Astrocyte of the hippocampus (primary cell): ENCODE measurements at places on chromosomes 12 and 14.

- DNase-seq: no peak
These were observed 73.2 kb downstream of the IPO8 start for GRCh38 chr12:30622509-30622908.

- DNase-seq: no peak
These were observed 101.4 kb downstream of the SLC8A3 start for GRCh38 chr14:70087380-70087697.

GRCh38 chr14:81289516-81289915 lies 68.8 kb upstream of the GTF2A1 start:
- DNase-seq: no peak

DNA sequence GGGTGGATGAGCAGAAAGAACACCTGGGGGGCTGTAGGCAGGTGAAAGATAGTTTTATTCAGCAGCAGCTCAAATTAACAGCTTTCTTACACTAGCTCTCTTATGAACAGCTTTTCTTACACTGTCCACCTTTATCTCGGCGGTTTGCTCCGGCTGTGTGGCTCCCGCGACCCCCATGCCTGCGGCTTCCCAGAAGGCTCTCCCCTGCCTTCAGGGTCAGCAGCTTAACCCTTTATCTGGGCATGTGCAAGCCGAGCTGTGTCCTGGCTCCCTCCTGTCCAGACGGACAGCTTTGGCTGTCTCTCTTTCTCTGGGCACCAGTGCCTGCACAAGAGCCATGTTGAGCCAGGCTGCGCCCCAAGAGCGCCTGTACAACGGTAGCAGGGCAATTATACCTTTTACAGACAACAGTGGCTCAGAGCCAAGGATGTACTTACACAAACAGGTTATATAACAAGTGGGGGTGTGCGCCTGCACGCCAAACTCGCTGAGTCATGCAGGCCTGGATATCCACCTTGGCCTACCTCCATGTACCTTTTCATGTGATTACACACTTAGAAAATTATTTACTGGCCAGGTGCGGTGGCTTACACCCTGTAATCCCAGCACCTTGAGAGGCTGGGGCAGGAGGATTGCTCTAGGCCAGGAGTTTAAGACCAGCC lies 28.5 kb upstream of the KLHL42 start:
- no peak for DNase-seq

- no peak for DNase-seq
These were observed 1053.6 kb downstream of the SLC6A15 start for GRCh38 chr12:83859021-83859420.

GRCh38 chr12:34291426-34291901 lies 269.2 kb downstream of the ALG10 start:
- DNase-seq: no peak

DNA sequence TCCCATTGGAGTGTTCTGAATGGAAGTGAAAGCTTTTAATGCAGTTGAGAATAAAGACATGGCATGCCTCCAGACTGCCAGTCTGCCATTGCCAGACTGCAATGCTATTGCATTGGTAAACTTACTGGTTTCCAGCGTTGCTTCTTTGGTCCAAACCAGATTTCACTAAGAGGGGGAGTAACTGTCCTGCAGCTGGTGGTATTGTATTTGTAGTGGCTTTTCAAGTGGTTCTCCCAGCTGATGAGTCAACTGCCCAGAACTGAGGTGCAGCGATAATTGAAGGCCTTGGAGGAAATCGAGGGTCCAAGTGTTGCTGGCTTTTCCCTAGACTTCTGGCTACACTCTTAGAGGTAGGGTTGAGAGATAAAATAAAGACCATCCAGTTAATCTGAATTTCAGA lies 31.9 kb downstream of the ERG28 start:
- DNase-seq: peak; percentile 26

DNA sequence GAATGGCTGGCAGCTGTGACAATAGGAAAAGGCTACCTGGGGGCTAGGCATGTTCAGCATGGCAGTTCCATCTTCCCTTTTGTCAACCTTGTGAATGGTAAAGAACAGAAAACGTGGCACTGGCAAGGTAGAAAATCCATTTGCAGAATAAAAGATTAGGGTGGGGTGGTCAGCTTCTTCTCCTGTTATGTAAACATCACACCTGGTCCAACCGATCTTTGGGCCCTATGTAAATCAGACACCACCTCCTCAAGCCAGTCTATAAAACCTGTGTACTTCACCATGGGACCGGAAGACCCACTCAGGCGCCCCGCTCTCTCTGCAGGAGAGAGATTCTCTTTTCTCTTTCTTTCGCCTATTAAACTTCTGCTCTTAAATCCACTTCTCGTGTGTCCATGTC lies 19.6 kb upstream of the TMEM30B start:
- no peak for DNase-seq

GRCh38 chr12:512933-513332 lies 53.2 kb downstream of the B4GALNT3 start:
- DNase-seq: no peak

- DNase-seq: peak; percentile 68
These were observed 189.2 kb upstream of the RASSF8 start for GRCh38 chr12:25769082-25769945.

DNA sequence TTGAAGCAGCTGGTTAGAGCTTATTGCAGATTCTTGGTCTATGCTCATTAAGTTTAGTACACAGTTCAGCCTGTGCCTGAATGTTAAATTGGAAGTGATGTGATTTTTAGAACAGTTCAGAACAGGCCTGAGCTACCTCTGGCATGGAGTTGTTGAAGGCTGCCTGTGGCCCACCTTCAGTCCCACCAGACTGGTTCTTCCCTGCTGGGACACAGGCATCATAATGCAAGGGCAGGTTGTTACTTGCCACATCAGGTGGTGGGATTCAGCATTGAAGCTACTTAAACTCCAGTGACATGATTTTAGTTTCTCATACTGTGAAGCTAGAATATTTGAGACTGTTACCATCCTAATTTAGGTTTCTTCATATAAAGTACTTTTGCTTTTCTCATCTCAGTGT lies 49.4 kb downstream of the PROX2 start:
- DNase-seq: no peak

- DNase-seq: no peak
These were observed 57.7 kb upstream of the DIO3 start for GRCh38 chr14:101503431-101504095.

- no peak for DNase-seq
These were observed 36.7 kb upstream of the LGALS3 start for GRCh38 chr14:55092341-55092740.

DNA sequence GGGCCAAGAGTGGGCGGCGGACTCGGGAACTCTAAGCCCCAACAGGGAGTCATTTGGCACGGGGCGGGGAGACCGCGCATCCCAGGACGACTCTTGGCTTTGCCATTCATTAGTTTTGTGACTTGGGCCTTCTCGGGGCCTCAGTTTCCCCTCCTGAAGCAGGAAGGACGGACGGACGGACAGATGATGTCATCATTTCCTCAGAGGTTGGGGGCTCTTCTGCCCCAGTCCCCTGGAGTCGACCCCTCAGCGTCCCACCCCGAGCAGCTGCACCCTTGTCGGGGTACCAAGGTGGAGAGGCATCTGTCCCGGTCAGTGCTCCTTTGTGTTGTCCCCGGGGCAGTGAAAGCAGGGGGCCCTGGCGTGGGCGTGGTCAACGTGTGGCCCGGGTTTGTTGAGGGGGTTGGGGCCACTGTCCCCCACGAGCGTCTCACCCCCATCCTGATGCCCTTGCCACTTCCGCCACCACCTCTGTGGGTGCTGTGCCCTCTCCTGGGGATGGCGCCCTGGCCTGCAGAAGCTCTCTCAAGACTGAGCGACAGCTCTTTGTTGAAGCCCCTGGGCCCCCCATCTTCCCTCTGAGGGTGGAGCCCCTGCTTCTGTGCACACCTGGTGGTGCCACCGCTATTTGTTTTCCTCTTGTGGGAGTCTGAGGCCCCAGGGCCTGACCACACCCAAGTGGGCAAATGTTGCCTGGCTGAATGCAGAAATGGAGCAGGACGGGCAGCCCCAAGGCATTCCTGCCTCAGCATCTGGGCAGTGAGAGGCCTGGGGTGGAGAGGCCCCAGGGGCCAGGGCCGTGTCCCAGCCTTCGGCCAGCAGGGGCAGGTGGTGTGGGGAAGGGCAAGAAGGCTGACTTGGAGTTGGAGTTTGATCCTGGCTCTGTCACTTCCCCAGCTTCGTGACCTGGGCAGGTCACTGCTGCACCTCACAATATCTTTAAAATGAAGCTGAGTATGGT lies 896 bp downstream of the HHIPL1 start:
- no peak for DNase-seq

DNA sequence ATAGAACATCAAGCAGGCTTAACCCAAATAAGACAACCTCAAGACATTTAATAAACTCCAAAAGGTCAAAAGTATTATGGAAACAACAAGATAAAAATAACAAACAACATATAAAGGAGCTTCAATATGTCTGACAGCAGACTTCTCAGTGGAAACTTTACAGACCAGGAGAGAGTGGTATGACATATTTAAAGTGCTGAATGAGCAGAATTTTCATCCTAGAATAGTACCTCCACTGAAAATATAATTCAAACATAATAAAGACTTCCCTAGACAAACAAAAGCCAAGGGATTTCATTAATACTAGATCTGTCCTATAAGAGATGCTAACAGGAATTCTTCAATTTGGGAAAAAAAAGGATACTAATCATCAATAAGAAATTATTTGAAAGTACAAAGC lies 1005.0 kb downstream of the TMTC2 start:
- DNase-seq: no peak

DNA sequence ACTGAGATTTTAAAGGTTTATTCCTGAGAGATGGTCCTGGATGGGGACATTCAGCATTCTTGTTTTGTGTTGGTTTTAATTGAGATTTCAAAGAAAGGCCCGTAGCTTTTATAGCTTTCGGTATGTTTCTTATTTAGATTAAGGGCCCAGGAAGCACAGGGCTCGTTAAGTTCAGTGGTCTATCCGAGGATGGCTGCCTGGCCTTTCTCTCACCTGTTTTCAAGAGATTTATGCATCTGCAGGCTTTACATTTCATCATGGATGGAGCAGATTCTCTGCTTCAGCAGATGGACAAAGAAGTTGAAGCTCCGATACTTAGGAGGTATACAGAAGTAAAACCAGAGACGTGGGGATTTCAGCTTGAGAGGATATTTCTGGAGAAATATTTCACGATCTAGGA lies 16.0 kb downstream of the FZD10 start:
- no peak for DNase-seq
